RWPE1 (cell line): ENCODE measurements at places on chromosomes 3 and 15.

GRCh38 chr15:74240002-74240568, 4.0 kb downstream of the CCDC33 start:
- DNase-seq = peak; percentile 87

GRCh38 chr3:128009952-128010846, 42.0 kb upstream of the SEC61A1 start:
- no peak for DNase-seq

DNA sequence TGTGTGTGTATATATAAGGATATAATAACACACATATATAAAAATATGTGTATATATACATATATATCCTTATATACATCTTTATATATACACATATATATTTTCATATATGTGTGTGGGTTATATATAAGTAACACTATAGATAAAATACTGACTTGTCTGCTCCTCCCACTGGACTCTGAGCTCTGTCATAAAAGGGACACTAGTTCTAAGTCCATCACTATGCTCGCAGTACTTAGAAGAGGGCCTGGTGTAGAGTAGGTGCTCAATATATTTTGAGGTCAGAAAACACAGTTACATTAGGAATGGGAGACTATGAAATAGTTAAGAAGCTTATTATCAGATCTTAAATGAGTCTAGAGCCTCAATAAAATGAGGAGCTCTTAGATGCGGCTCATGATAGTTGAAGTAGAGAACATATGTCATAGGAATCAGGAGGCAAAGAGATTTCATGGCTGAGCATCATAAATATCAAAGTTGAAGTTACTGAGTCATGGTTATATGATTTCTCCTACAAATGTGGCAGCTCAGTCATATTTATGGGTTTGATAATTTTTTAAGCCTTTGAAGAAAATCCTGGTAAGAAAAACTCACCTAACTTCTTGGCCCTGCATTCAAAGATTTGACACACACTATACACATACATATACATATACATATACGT, 371.2 kb upstream of the THBS1 start:
- no peak for DNase-seq

GRCh38 chr3:48553886-48554845, 2.4 kb downstream of the PFKFB4 start:
- no peak for DNase-seq

DNA sequence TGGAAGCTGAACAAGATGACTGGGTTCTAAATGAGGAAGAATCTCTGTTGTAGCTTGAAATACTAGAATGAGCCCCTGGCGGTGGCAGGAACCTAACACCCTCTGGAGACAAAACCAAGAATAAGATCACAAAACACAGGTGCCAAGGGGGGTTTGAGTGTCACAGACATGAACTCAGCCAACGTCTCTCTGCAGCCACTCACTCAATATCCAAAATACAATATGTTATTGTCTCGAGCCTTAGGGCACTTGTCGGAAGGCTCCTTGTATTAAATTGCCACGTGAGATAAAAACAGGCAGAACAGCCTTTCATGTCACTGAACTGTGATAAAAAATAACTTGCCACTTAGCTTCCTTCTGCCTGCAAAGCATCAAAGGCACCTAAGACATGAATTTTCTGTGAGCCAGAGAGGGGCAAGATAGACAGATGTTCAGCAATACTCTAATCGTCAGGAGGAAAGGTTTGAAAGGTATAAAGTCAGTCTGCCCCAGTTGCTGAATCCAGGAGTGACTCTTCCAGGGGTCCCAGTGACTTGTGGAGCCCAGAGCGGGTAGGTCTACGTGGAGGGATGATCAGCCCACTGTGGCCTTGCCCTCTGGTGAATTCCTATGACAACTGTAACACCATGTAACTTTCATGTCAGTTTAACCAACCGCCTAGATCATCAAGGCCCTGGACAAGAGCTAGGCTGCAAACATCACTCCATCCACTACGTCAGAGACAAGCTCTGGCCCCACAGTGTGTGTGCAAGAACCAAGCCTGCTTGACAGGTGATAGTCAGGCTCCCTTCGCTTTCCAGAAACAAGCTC, 165.2 kb downstream of the OSBPL10 start:
- DNase-seq = no peak

DNA sequence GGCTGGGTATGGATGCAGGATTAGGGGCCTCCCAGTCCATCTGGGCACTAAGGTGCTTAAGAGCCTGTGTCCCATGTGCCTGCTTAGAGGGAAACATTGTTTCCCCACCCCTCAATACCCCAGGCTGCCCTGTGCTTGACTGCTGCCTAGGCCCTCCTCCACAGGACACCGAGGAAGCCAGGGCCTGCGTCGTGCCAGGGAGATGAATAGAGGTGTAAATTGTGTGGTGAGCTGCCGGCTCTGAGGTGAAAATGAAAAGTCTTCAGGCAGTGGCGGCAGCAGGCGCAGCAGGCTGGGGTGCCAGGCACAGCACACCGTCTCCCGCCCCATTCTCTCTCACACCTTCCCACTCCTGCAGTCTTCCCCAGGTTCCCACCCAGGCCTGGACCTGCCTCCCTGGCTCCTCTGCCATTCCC, 13.9 kb upstream of the GRM2 start:
- no peak for DNase-seq

DNA sequence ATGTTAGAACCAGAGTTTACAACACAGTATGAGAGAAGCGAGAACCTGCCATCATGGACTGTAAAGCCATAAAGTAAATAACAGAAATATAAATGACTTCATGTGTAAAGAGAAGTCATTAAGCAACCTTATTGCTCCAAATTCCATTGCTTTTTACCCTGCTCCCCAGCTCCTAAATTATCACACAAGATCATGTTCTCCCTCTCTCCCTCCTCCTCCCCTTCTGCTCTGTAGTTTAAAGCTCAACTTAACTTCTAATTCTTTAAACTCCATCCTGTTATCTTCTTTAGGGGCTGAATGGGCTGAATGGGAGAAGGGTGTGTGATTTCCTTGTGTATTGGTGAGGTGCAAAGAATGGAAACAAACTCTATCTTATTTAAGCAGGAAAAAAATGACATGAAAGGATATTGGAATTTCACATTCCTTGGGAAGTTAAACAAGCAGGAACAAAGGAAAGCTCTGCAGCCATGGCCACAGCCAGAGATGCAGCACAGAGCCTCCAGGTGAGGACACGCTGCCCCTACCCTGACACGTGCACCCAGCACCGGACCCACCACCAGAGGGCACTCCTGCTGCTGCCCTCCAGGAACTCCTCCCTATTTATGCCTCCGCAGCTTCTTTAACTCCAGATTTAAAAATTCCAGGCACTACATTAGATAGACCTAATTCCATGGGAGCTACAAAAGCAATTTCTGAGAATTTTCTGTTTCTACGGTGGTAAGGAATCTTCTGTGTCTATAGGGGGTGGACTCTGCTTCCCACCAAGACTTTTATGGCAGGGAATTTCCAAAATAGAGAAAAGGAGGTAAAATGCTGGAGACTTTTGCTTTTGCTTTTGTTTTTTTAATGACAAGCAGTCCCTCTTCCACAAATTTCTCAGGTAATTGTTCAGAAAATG, 76.9 kb upstream of the ABI3BP start:
- DNase-seq = peak; percentile 5

GRCh38 chr15:62933386-62933785, 109.2 kb upstream of the TPM1 start:
- no peak for DNase-seq

GRCh38 chr15:68062946-68063465, 8.9 kb downstream of the PIAS1 start:
- no peak for DNase-seq

DNA sequence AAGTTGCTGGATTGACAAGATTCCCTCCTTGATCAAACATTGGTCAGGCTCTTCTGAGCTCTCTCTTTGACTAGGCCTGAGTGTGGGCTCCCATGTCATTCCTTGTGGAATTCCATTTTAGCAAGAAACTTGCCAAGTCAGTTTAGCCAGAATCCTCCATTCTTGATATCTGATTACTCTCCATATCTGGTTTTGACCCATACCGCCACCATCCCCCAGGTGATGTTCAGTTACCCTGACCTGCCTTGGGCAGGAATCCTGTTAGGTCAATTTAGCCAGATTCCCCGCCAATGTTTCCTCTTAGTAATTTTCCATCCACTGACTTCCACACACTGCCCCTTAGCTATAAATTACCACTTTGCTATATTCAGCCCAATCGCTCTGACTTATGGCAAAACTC, 1.0 kb upstream of the PCCB start:
- no peak for DNase-seq

DNA sequence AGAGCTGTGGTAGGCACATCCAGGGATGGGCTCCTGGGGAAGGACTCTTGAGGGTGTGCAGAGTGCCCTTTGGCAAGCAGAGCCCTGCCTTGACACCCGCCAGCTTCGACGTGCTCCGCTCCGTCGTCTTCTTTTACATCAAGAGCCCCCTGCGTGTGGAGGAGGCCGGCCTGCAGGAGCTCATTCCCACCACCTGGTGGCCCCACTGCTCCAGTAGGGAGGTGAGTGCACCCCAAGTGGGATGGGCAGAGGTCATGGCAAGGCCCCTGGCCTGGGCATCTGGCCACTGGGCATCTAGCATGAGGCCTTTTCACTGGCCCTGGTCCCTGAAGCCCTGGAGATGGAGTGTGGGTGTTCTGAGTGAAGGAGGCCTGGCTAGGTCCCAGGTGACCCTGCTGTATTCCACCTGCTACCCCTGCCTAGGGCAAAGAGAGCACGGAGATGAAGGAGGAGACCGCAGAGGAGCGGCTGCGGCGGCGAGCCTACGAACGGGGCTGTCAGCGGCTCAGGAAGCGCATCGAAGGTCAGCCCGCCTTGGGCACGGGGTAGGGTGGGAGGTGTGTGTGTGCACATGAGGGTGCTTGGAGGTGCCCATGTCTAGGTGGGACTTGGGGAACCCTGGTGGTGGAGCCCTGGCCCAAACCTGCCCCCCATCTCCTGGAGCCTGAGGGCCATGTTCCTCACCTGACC, 12.2 kb downstream of the RNF123 start:
- DNase-seq = no peak

DNA sequence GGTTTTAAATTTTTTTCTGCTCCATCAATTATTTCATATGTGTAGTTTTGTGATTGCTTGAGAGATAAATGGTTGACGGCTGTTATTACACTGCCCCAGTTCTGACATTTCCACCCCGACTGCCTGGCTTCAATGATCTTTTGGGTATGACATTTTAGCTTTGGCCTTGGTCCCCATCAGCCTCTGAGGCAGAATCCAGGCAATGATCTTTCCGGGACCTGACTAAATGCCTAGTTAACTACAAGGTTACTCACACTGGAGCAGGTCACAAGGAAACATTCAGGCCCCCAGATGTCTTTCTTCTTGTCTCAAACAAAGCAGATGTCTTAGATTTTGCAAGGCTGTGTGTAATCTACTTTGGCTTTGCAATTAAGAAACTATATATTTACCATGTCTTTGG, 61.1 kb upstream of the TMCO5A start:
- no peak for DNase-seq

DNA sequence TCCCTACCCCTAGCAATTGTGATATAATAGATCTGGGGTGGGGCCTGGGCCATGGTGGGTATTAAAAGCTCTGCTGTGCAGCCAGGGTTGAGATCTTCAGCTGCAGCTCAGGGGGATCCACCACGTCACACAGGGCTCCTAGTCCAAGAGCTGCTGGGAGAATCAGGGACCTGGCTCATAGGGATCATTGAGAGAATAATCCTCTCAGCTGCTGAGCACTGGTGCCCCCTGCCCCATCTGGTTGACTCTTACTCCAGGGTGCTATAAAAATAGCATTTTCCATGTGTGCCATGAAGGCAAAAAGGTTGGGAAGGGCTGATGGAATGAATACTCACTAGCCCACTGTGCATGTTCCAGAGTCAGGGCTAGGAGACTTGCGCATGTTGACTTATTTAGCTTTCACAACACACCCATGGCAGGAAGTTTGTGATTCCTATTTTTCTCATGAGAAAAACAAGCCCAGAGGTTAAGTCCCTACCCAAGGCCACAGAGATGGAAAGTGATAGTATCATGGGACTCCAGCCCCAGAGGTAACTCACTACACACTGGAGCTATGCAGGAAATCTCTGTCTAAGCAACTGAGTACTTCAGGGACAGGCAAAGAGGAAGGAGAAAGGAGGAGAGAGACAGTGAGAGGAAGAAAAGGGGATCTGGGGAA, 94.6 kb upstream of the HERC1 start:
- no peak for DNase-seq

- DNase-seq = no peak
Measured at GRCh38 chr3:45387171-45387570, 1.2 kb upstream of the LARS2 start.

DNA sequence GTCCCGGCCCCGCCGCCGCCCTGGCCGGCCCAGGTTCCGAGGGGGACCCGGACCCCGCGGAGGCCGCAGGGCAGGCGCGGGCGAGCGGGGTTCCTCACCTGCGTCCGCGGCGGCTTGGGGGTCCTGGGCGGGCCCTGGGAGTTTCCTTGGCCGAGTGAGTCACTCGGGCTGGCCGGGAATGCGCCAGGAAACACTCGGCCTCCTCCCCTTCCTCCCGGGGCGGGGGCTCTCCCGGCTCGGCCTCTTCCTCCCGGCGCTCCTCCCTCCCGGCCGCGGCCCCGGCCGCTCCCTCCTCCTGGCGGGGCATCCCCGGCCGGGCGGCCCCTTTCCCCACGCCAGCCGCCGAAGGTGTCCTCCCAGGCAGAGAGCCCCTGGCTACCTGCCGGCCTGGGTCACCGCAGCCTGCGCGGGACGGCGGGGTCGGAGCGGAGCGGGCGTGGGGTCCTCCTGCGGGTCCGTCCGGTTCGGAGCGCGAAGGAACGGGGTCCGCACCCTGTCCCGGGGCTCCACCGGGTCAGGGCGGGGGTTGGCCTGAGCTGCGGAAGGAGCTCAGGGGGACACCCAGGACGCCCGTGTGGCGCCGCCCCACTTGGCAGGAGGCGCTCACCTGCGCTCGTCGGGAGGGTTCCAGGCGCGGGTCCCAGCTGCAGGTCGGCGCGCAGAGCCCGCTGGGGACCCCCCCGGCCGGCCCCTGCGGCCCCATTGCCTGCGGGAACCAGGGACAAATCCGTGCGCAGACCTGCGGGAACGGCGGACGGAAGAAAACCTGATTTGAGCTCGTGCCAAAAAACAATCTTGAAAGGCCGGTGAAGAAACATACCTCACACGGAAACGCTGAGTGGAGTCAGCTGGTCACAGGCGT, at the start of gene CYFIP1:
CYFIP1 (minus strand) TSS at position 180 of the 862 bp plus-strand sequence. CDS start 33,083 bp downstream, outside the sequence.
- DNase-seq = peak; percentile 98

- peak; percentile 85 for DNase-seq
Measured at GRCh38 chr15:79179108-79179561, 88.6 kb upstream of the RASGRF1 start.

GRCh38 chr3:134074790-134075567, 45.3 kb upstream of the SLCO2A1 start:
- no peak for DNase-seq

DNA sequence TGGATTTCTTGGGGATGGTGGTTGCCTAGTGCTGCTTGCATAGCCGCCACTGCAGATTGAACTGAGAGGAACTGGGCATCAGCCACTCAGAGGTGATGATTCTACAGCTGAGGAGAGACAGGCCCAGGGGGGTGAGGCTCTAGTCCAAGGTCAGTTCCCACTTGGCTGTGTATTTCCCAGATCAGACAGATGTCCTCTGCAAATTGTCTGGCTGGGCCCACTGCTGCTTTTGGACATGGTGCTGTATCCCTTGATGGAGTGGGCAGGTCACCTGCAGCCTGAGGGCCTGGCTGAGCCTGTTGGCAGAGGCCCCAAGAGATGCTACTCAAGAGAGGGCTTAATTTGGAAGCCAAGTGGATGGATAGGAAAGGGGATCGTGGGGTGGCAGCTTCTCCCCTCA, 124.5 kb upstream of the CTDSPL start:
- DNase-seq = no peak
